Activated naive CD4-positive, alpha-beta T cell treated with anti-CD3 and anti-CD28 coated beads for 36 hours (primary cell): ENCODE measurements at places on chromosomes 3 and 15. TPM values are rescaled to one million over a fixed set of nuclear protein-coding genes. Genes with fewer than 3 reads are reported as not detected.

SLC27A2 gene
- total RNA-seq = 25.2 TPM

- DNase-seq = no peak
Measured at GRCh38 chr3:71451060-71451459, 132.5 kb downstream of the FOXP1 start.

DNA sequence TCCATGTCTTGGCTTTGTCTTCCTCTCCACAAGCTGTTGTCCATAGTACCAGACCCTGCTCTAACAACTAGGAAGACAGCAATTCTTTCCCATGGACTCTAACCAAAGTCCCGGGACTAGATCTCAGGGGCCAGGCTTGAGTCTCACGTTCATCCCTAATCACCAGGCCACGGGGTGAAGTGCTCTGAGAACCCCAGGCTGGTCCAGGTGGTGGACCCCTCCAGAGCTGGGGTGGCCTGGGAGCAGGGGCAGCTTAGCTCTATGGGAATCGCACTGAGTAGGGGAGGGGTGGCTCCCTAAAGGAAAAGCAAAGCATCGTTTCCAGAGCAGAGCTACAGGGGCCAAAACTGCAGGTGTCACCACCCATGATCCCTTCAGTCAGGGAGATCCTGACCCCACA is 150.9 kb downstream of the TPRA1 start:
- DNase-seq = no peak

DNA sequence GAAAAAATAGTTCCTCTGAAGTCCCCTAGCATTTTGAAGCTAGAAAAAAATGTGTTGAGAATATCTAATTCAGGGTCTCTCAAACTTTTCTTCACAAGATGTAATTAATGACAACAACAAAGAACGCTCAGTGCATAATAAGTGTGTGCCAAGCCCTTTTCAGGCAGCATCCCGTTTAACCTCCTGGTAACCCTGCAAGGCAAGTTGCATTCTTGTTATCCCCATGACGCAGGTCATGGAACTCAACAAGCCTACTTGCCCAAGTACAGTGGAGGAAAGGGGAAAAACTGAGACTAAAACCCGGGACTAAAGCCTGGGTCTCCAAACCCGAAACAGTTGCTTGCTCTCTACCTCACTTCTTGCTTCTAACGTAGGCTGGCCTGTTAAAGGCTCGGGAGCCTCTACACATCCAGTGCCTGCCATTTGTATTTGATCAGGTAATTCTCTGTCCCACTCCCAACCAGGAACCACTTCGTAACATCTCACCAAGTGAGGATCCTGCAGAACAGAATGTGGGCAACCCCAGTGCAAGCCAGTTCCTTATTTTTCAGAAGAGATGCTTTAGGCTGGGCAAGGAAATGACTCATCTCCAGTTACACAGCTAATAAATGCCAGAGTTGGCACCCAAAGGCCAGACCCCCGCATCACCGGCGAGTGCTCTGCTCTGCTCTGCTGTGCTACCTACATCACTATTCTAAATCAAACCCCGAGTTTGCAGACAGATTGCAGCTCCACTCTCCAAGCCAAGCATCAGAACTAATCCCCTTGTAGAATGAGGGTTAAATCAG is 28.3 kb downstream of the LMCD1 start:
- no peak for DNase-seq

DNA sequence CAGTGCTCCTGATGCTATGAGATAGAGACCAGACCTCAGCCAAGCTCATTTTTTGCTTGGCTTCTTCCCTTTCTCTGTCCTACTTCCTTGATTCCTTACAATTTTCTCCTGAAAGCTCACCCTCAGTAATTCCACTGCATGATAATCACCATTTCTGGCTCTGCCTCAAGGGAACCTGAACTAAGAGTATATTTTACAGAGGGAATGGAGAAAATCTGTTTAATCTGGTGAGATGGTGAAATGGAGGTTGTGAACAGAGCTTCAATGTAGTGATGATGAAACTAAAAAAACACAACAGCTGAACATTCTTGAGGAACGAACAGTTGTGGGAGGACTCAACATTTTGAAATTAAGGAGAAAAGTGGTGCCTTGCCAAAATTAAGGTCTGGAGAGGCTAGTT is 16.3 kb downstream of the HHLA2 start:
- DNase-seq = no peak

GRCh38 chr3:27138005-27138404 is 231.2 kb downstream of the NEK10 start:
- no peak for DNase-seq

GRCh38 chr15:68643216-68643830 is 64.5 kb downstream of the CORO2B start:
- no peak for DNase-seq

TMEM266 gene
- total RNA-seq = not detected
